ENCODE measurements at places on chromosomes 6 and 20.

- DNase-seq, result peak; percentile 93
Measured at GRCh38 chr6:37713529-37714119, 15.9 kb upstream of the MDGA1 start.

GRCh38 chr6:52360028-52360427 lies 1.9 kb upstream of the PAQR8 start:
- DNase-seq, result no peak

- DNase-seq, result no peak
Measured at GRCh38 chr6:12457094-12457493, 166.9 kb downstream of the EDN1 start.

DNA sequence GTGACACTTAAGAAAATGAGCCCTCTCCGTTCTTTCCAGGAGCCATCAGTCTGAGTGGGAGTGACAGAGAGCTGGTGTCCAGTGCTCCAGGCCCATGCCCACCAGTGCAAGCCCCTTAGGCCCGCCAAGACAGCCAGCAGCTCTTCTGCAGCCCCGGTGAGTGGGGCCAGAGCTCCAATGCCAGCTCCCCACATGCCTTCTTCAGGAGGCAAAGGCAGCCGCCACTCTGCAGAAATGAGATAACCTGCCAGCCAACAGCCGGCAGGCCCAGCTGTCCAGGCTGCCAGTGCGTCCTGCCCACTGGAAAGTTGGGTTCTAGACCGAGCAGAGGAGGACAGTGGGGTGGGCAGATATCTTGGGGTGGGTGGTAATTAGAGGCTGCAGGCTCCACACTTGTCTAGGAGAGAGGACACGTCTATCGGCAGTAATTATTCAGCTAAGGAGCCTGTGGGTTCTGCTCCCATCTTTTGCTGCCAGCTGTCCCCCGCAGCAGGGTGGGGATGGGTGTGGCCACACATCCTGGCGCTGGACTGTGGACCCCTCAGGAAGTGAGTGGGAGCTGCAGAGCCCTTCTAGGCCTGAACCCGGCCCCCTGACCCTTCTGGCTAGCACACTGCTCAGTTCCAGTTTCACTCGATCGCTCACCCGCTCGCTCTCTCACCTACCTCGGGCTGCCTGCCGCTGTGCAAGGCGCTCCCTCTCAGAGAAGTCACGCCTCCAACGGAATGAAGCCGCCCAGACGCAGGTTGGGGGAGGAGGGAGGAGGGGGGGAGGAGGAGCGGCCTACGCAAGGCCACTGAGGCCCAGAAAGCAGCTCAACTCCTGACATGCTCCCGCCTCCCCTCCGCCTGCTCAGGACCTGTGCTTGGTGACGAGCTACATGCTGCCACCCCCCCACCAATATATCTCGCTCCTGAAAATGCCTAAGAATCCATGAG lies 3.6 kb downstream of the GRM4 start:
- DNase-seq, result no peak

DNA sequence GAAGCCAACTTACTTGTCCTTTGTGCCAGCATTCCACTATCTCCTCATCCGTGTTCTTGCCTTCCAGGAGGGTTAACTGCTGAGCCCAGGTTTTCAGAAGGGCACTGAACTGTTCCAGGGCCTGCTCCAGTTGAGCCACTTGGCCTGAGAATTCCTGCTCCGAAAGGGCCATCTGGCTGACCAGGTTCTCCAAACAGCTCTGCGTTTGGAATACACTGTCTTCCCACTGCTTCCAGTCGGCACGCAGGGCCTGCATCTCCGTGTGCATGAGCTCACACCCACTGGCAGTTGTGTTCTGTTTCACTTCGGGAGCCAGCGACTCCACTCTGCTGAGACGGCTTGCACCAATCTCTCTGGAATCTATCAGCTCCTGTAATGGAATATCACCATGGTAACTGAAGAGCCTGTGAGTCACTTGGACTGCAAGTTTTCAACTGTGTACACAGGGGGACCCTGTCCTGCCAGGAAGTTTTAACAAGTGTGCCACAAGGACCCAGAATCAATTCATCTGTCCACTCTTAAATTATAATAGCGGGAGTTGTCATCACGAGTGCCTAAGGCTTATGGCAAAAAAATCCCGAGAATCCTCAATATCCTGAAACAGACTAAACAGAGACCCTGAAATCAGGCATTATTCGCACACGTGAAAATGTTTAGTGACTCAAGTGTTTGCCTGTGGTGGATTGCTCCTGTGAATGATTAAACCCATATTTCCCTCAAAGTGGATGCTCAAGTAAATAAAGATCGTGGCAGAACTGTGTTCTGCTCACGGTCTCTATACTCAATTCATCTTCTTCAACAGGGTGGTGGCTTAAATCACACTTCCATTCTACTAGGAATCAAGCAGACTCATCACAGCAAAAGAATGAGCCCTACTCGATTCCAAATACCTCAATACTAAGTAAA lies 255.9 kb downstream of the SYNE1 start:
- DNase-seq, result peak; percentile 99
